ENCODE measurements at places on chromosomes 12 and 14. TPM values are rescaled to one million over a fixed set of nuclear protein-coding genes. Genes with fewer than 3 reads are reported as not detected.

The FAM216A gene
- 16.1 TPM for total RNA-seq

The TAS2R8 gene
- total RNA-seq, result not detected

The TOMM20L gene
- total RNA-seq, result not detected

The LMBR1L gene
- total RNA-seq, result 12.8 TPM

The KLHL33 gene
- not detected for total RNA-seq

The RBP5 gene
- not detected for total RNA-seq

The MYO1H gene
- not detected for total RNA-seq

The OR4Q3 gene
- total RNA-seq, result not detected

The CLEC4C gene
- not detected for total RNA-seq
